ENCODE measurements at places on chromosomes 13 and 19.
A peak's percentile ranks its signal among the peaks of the same experiment; 100 is the strongest.

GRCh38 chr13:99656844-99657381, 155.6 kb downstream of the TM9SF2 start:
- DNase-seq, result no peak

- peak; percentile 38 for DNase-seq
Observed at GRCh38 chr19:49073514-49074378, 1.2 kb upstream of the KCNA7 start.

DNA sequence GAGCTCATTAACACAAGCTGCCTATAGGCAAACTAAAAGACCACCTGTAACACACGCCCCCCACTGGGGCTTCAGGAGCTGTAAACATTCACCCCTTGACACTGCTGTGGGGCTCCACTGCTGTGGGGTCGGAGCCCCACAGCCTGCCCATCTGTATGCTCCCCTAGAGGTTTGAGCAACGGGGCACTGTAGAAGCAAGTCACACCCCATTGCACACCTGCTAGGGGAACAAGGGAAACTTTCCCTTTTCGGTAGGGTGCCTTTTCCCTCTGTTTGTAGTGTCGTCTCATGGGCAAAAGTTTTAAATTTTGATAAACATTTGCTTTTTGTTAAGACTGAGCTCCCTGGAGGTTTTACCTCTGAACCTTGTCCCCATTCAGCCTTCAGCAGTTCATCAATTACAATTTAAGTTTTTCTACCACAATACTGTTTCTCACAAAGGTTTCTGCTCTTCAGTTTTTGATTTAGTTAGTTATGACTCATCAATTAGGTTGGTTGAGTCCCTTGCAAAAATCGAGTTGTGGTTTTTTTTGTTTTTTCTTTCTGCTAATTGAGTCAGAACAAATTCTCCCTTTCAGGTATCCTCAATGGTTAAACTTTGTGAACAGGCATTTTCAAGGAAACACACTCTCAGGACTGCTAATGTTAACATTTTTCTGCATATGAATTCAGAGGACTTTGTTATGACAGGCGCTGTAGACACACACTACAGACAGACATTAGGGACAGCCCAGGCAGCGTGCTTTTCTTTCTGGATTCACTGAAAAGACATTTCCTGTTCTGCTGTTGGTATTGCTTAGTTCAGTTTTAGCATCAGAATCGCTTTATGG, 35.1 kb downstream of the ZNF433 start:
- DNase-seq, result no peak

GRCh38 chr13:38888309-38888708, 102.3 kb downstream of the STOML3 start:
- DNase-seq, result peak; percentile 34

DNA sequence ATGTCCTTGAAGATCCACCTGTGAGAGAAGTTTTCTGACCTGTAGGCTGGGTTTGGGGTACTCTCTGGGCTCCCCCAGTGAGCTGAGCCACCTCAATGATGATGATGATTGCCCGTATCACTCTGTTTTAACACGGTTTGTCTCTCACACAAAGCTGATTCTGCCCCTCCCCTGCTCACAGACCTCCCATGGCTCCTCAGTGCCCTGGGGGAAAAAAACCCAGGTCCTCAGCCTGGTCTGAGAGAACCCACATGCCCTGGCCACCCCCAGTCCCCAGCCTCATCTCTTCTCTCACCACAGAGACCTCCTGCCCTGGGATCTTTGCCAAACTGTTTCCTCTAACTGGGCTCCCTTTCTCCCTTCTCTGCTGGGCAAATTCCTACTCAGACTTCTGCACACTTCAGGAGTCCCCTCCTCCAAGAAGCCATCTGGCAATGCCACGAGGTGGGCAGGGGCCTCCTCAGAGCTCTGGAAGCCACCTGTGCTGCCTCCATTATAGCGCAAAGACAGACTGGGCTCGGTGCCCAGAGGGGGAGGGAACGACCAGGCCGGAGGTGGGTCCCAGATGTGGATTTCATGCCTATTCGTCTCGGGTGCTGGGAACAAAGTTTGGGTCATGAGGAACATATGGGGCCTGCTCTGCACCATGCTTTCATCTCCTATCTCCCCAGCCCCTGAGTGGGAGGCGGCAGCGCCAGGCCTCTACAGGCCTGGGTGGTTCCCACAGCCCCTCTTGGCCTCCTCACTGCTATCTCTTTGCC, 8.5 kb upstream of the CA11 start:
- DNase-seq, result no peak

DNA sequence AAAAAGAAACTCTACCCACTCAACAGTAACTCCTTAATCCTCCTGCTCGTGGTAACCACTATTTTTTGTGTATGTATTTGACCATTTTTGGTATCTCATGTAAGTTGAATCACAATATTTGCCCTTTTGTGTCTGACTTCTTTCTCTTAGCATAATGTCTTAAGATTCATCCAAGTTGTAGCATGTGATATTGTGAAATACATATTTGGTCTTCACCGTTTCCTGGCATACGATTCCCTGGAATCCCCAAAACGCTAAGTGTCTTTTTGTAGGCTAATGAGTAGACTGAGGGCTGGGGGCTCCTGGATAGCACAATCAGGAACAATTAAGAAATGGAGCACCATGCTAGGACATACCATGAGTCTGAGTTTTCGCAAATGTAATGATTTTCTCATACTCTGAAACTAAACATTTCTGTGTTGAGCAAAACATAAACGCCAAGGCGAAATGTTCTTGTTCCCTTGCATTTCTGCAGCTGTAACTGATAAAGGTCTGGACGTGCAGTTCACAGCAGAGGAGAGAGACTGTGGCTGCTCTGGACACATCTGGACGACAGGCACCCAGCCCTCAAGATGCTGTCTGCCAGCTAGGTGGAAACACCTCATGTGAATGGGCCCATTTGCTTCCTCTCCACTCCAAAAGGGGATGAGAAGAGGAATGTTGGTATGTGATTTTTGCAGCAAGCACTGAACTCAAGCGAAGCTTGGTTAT, 38.4 kb downstream of the BRD4 start:
- no peak for DNase-seq

- no peak for DNase-seq
Observed at GRCh38 chr19:32649751-32650150, 25.2 kb downstream of the ANKRD27 start.

- DNase-seq, result no peak
Observed at GRCh38 chr19:17775991-17776803, 18.7 kb upstream of the B3GNT3 start.

- DNase-seq, result no peak
Observed at GRCh38 chr13:81058916-81059290, 718.0 kb upstream of the SPRY2 start.

- DNase-seq, result peak; percentile 8
Observed at GRCh38 chr19:6797646-6798045, 25.1 kb downstream of the VAV1 start.

DNA sequence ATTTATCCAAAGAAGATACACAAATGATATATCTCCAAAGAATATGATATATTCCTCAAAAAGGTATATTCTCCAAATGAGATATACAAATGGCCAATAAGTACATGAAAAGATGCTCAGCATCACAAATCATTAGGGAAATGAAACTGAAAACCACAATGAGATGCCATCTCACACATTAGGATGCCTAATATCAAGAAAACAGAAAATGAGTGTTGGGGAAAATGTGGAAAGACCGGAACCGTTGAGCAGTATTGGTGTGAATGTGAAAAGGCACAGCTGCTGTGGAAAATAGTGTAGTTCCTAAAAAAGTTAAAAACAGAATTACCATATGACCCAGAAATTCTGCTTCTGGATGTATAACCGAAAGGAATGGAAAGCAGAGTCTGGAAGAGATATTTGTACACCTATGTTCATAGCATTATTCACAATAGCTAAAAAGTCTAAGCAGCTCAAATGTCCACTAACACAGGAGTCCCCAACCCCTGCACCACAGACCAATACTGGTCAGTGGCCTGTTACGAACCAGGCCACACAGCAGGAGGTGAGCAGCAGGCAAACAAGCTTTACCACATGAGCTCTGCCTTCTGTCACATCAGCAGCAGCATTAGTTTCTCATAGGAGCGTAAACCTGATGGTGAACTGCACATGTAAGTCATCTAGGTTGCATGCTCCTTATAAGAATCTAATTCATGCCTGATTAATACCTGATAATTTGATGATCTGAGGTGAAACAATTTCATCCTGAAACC, 291.9 kb downstream of the PCDH20 start:
- DNase-seq, result no peak

- DNase-seq, result no peak
Observed at GRCh38 chr19:29842471-29843179, 30.8 kb downstream of the CCNE1 start.

DNA sequence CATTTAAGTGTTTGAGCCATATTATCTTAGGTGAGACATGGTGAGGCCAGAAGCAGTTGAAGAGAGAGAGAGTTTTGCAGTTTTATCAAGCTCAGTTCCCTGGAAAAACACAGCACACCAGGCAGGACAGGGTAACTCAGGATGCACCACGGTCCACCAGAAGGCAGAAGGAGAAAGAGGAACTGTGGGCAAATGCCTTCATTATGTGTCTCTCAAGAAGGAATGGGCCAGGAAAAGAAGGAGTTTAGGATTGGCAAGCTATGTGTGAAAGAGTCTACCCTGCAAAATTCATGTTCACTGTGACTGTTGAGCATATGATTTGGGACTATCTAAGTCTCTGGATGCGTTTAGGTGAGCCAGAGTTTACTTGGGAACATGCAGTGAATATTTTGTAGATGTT, 934.5 kb upstream of the MIR17HG start:
- no peak for DNase-seq

GRCh38 chr19:1273263-1274041, 1.9 kb upstream of the FAM174C start:
- DNase-seq, result no peak

DNA sequence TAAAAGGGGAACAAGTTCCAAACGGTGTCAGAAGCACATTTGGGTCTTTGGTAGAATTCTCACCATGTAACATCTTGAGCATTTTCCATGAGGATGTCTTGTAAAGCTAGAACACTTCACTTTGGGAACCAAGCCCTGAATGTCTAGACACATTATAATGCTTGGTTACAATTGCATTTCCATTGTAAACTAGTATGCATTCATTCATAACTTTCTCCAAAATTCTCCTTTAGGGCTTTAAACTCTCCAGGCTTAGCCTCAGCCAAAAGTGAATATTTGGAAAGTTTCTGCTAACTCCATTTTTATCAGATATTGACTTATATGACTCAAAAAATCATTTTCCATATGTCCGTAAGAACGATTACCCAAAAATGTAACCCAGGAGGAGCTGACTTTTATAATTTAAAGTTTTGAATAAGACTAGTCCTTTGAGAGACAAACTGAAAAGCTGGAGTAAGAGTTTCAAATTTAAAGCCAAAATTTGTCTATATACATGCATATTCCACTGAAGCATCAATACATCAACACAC, 1170.4 kb downstream of the EFNB2 start:
- no peak for DNase-seq

- DNase-seq, result no peak
Observed at GRCh38 chr13:59439776-59440428, 723.8 kb downstream of the DIAPH3 start.

DNA sequence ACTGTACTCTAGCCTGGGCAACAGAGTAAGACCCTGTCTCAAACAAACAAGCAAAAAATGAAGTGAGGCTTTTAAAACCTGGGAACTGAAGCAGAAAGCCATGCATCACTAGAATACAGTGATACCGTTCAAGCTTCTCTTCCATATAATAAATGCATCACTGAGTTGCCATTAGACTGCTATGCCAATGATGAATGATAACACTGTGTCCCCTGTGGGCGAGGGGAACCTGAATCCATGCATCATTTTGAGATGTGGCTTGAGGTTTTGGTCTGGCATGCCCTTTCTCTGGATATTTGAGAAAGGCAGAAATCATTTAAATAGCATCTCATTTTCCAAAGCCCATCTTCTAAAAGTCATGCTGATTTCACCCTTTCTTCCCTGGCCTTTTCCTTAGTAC, 1.5 kb upstream of the FAM124A start:
- no peak for DNase-seq

- DNase-seq, result no peak
Observed at GRCh38 chr19:33673996-33674625, 52.4 kb downstream of the CHST8 start.

DNA sequence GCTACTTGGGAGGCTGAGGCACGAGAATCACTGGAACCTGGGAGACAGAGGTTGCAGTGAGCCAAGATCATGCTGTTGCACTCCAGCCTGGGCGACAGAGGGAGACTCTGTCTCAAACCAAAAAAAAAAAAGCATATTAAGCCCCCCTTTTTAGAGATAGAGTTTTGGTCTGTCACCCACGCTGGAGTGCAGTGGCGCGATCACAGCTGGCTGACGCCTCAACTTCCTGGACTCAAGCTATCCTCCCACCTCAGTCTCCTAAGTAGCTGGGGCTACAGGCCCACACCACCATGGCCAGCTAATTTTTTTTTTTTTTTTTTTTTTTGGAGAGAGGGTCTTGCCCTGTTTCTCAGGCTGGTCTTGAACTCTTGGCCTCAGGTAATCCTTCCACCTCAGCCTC, 34.2 kb upstream of the MAP3K10 start:
- no peak for DNase-seq

GRCh38 chr13:46665633-46666482, 112.9 kb downstream of the LRCH1 start:
- no peak for DNase-seq

GRCh38 chr19:42762789-42763188, 2.7 kb downstream of the PSG8 start:
- DNase-seq, result peak; percentile 34

GRCh38 chr13:45482571-45483173, 17.9 kb downstream of the COG3 start:
- DNase-seq, result peak; percentile 24

GRCh38 chr13:30850204-30850866, 55.7 kb upstream of the MEDAG start:
- DNase-seq, result no peak

- DNase-seq, result peak; percentile 100
Observed at GRCh38 chr19:13847407-13848339, 29.3 kb upstream of the NANOS3 start.

- peak; percentile 5 for DNase-seq
Observed at GRCh38 chr13:73578251-73578875, 519.6 kb downstream of the KLF5 start.

DNA sequence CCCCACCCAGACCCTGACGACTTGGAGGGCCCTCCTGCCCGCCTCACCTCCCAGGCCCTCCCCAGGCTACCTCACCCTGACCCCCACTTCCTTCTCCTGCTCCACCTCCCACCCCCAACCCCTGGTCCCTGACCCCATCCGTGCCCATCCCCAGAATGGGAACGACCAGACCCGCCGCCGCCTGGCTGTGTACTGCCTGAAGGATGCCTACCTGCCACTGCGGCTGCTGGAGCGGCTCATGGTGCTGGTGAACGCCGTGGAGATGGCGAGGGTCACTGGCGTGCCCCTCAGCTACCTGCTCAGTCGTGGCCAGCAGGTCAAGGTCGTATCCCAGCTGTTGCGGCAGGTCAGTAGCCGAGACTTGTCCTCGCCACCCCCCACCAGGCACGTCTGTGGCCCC, 11.9 kb upstream of the SPIB start:
- no peak for DNase-seq

DNA sequence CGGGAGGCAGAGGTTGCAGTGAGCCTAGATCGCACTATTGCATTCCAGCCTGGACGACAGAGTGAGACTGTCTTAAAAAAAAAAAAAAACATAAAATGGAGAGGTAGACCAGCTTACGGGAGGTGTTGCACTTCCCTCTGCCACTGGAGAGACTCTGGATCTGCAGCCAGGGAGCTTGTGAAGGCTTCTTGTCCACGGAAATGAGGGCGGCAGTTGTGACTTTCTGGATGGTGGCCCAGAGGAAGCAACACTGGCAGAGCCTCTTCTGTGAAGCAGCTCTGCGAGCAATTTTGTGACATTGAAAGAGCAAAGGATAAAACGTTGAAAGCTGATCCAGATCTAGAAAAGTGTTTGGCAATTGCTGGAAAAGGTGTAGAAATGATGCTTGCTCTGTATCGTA, 10.4 kb downstream of the SPINT2 start:
- no peak for DNase-seq

GRCh38 chr13:47813718-47814117, 187.4 kb downstream of the SUCLA2 start:
- DNase-seq, result no peak

Measured in MG63 (cell line).